NB4 (cell line): ENCODE measurements at places on chromosomes 16 and 17.
A peak's percentile ranks its signal among the peaks of the same experiment; 100 is the strongest.

GRCh38 chr16:68732042-68732680 is 4.9 kb upstream of the CDH1 start:
- DNase-seq = no peak

GRCh38 chr16:50967827-50968612 is 183.1 kb downstream of the SALL1 start:
- no peak for DNase-seq

- no peak for DNase-seq
Observed at GRCh38 chr17:8611137-8611536, 19.4 kb downstream of the MYH10 start.

- peak; percentile 61 for DNase-seq
Observed at GRCh38 chr16:72856797-72857196, 191.1 kb downstream of the ZFHX3 start.

DNA sequence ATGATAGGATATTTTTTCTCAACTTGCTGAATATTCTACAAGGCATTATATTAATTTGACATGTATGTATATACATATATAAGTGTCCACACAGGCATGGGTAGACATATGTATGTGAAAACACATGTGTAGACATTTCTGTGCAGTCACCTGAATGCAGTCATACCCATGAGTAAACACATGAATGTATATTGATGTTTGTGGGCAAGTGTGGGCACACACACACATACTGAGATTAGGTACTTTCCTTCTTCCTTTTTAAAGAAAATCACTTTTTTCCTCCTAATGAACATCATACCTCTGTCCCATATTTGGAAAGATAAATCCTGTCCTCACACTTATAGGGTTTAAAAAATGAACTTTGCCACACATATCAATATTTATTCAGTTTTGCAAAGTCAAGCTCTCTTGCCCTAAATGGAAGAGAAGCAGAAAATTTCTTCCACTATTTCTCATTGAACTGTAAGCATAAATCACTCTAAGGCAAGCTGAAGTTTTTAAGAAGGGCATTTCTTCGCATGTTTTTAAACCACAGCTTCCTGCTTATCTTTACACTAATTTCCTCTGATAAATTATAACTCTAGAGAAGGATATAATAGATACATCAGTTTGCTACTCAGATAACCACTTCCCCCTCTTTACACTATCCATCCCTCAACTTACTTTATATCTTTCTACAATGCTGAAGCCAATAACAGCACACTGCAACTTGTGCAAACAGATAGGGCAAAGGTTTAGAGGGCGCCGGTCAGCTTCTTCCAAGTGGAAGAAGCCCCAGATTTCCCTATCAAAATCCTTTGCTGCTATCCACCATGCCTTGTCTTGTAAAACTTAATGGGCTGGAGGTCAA is 49.6 kb upstream of the LRRC37A3 start:
- DNase-seq = no peak

DNA sequence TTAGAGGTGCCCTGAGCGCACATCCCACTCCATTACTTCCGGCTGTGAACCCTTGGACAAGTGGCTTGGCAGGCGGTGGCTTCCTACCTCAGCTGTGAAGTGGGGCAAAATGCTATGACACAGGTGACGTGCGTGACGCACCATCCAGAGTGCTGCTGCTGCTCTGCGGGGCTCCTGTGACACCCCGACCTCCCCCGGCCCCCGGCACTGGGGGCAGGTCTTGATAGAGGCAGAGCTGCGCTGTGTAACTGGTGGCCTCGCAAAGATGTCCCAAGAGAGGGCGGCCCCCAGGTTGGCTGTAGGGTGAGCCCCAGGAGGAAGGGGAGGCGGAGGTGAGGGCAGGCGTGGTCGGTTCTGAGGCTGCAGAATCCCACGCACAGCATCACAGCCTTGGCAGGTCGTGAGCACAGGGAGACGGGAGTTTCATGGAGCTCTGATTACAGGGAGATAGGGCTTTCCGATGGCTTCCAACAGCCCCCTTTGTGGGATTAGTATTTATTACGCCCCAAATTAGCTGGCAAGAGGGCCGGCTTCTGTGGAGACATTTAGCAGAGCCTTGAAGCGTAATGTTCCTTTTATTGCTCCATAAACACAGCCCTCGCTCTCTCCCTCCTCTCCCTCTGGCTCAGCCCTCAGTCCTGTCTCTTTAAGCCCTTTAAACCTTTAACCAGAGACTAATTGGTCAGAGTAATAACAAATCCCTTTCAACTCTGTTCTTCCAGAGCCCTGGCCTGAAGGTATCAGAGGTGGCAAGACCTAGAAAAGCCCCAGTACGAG is 328.1 kb downstream of the C16orf95 start:
- no peak for DNase-seq

DNA sequence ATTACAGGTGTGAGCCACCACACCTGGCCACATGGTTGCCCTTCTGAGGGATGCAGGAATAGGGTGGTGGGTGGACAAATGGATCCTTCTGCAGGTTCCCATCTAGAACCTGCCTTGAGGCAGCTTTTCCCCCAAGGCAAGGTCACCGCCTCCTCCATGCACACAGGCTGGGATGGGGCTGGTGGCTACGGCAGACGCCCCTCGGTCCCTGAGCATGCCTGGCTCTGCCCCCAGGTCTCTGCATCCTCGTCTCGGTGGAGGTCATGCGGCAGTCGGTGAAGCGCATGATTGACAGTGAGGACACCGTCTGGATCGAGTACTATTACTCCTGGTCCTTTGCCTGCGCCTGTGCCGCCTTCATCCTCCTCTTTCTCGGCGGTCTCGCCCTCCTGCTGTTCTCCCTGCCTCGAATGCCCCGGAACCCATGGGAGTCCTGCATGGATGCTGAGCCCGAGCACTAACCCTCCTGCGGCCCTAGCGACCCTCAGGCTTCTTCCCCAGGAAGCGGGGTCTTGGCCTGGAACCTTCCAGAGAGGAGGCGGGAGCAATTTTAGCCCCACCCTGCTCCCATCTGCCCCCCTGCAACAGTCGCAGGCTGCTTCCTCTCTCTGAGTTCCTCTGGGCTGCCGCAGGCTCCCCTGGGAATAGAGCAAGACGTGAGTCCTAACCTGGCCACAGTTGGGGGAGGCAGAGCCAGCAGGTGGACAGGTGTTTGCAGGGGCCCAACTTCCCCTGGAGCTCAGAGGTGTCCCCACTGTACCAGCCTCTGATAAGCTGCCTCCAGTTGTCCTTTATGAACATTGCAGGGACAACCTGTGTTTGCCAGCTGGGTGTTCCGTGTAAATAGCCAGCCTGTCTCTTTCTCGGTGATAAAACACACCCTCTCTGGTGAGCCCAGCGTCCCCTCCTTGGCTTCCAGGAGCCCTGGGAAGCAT is 11.7 kb downstream of the CACNG1 start:
- peak; percentile 44 for DNase-seq

DNA sequence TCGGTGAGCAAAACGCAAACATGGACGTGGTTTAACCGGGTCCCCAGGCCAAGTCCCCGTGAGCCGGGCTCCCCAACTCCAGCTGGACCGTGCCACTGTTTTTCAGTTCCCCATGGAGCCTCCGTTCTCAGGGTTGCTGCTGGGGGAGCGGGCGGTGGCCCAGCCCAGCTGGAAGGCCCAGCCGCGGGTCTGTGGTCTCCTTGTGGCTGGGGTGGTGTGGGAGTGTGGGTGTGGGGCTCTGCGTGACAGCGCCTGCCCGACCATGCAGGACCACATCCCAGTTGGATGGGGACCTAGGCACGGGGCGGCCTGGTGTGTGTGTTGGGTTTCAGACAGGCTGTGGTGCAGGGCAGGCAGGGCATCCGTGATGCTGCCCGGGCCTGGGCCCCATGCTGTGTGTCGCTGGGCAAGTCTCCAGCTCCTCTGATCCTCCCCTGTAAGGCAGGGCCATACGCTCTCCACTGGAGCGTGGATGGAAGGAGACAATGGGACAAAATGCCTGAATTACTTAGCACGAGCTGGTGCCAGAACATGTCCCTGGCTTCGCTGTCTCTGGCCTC is 40.3 kb downstream of the COX4I1 start:
- DNase-seq = peak; percentile 72
